NCI-H1930 (cell line): ENCODE measurements at places on chromosomes 6 and 20.

GRCh38 chr6:34381081-34381480 lies 11.4 kb downstream of the NUDT3 start:
- no peak for DNase-seq

- DNase-seq, result no peak
These were observed 806 bp downstream of the HLA-DOB start for GRCh38 chr6:32815996-32816395.

GRCh38 chr6:126539022-126539421 lies 199.1 kb downstream of the CENPW start:
- DNase-seq, result no peak

DNA sequence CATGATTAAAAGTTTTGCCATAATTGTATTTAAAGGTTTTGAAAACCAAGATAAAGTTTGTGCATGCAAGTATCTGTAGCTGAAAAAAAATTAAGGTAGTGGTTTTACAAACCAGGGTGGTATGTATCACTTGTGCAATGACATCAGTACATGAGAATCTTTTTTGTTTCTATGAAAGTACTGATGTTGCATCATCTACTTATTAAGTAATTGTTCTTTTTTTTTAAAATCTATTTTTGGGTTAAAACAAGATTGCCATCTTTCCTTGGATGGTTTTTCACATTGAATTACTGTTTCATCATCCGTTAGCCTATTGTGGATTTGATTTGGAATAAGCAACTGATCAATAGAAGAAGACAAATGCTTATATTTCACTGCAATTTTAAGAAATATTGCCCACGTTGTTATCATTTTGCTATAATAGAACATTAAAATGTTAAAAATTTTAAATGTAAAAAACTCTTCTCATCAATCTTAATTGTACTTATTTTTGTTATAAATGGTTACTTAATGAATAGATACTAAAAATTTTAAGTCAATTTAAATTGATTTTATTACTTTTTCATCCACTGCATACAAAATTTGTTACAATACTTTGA lies 39.8 kb upstream of the TAGAP start:
- DNase-seq, result no peak

- DNase-seq, result no peak
These were observed 180.1 kb upstream of the AKAP12 start for GRCh38 chr6:151059612-151060095.

DNA sequence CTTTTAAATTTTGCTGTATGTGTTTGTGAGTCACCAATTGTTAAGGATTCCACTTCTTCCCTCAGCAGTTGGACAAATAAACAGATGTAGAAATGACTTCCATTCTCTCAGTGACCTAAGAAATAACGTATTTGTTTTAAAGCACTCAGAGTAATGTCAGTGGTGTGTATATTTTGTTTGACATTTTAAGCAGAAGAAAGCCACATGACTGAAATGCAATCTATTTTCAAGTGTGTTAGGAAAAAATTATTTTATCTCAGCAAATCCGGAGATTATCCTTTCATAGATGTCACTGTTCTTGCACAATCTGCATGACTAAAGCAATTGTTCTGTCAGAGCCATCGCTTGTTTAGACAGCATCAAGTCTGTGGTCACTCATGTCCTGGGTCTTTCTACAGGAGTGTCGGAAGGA lies 77.1 kb downstream of the JAG1 start:
- DNase-seq, result no peak

DNA sequence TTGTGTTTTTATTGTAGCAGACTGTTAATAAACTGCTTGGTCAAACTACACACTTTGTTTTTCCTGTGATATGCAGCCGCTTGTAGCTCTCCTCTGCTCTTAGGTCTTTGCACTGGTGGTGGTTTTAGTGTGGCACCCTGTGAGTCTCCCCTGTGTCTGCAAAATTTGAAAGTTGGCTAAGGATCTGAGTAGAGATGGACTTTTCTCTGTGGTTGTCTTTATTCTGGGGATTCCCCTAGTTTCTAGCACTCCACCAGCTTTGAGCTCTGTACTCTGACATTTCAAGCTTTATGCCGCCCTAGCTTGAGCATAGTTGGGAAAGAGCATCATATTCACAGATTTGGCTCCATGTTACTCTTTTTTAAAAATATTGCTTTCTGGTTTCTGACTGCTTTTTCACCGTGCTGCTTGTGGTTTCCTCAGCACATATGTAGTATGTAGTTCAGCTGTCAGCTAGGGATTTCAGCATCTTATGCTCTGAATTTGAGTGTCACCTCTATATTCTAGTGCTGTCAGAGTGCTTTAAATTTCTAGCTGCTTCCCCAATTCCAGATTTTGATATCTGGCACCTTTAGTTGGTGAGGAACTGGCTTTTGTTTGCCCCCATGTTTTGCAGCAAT lies 25.4 kb downstream of the CDYL start:
- no peak for DNase-seq

GRCh38 chr6:7806711-7807110 lies 80.8 kb downstream of the BMP6 start:
- DNase-seq, result no peak

DNA sequence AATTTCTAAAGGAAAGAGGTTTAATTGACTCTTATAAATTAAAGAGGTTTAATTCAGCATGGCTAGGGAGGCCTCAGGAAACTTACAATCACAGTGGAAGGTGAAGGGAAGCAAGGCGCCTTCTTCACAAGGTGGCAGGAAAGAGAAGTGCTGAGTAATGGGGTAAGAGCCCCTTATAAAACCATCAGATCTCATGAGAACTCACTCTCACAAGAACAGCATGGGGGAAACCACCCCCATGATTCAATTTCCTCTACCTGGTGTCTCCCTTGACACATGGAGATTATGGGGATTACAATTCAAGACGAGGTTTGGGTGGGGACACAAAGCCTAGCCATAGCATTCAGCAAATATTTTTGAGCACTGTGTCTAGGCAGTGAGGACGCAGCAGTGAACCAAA lies 3.9 kb upstream of the IPCEF1 start:
- DNase-seq, result no peak

DNA sequence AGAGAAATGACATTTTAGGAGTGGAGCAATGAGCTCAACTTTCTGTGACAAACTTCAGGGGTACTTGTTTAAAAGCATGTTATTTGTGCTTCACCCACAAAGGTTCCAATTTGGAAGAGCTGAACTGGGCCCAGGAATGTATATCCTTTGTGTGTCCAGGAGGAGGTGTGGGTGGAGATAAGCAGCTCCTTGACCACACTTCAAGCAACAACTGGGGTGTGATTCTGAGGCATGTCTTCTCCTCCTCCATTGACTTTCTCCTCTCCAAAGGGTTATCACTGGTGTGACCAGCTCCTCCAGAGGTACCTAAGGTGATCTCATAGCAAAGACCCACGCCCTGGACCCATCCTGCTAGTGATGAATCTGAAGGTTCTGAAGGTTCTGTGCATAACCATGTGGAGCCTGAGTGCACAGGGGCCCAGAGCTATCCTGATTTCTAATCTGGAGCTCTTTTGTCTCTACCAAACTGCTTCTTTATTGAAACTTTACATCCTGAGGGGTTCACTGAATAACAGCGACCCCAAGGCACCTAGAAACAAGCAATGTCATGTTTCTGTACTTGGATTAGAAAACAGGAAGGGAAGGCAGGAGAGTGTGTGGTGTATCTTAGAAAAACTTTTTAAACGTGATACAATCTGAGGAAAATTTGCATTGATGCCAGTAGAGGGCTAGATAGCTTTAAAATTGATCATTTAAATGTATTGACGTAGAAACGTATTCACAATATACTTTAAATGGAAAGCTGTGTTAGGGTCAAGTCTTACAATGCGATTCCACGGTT lies 60.9 kb upstream of the CD93 start:
- DNase-seq, result no peak

DNA sequence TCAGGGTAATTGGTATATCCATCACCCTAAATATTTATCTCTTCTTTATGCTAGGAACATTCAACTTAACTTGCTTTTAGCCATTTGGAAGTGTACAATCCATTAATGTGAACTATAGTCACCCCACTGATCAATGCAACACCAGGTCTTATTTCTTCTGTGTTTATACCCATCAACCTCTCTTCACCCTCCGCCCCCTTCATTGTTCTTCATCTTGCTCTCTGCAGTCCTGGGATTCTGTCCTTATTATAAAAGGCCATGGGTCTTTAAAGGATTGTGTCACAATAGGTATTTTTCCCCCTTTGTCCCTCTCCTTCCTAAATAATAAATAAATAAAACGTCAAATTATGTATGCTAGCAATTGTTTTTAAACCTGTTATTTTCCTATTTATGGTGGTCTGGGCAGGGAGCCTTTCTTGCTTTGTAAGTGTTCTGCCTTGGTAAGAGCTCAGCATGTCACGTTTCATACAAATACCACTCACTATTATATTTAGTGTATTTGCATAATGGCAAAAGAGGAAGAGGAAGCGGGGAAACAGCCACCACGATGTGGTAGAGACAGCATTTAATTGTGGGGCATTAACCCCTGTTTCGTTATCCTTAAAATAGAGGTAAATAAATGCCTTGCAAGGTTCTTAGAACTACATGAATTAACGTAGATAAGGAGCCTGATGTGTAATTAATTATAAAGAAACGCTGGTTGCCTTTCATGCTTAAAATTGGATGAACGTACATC lies 1.9 kb downstream of the ABRACL start:
- DNase-seq, result no peak

DNA sequence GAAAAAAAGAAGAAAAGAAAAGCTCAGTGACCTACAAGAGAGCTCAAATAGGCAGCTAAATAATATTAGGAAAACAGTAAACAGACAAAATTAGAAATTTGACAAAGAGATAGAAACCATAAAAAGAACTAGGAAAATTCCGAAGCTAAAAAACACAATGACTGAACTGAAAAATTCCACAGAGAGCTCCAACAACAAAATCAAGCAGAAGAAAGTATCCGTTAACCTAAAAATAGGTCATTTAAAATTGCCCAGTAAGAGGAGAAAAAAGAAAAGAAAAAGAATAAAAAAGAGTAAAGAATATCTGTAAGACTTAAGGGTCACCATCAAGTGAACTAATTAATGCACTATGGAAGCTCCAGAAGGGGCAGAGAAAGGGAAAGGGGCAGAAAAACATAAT lies 6.6 kb upstream of the ECHDC1 start:
- no peak for DNase-seq

- DNase-seq, result peak; percentile 31
These were observed 130.4 kb downstream of the INSM1 start for GRCh38 chr20:20498076-20498861.

- no peak for DNase-seq
These were observed 22.9 kb downstream of the IRF4 start for GRCh38 chr6:414447-414846.

GRCh38 chr20:63808145-63808724 lies 22.8 kb downstream of the ZBTB46 start:
- no peak for DNase-seq

- no peak for DNase-seq
These were observed 265.5 kb upstream of the EXOC2 start for GRCh38 chr6:958488-958887.

- DNase-seq, result no peak
These were observed 84.4 kb downstream of the GMPR start for GRCh38 chr6:16322666-16323312.

DNA sequence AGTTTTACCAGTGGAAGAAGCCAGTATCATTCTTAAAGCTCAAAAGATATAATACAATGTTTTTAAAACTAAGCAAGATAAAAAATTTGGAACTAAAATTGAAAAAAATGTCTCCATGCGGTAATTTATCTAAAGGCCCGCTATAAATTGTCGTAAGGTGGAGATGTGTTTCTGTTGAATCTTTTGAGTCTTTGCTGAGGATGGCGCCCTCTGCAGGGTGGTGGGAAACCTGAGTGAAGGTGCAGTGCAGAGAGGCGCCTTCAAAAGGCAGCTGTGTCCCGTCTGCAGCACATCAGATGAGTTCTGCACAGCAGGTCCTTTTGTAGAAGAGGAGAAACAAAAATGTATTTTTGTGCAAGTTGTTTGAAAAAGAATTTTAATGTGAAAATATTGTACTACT lies 29.4 kb upstream of the KIF25 start:
- no peak for DNase-seq

DNA sequence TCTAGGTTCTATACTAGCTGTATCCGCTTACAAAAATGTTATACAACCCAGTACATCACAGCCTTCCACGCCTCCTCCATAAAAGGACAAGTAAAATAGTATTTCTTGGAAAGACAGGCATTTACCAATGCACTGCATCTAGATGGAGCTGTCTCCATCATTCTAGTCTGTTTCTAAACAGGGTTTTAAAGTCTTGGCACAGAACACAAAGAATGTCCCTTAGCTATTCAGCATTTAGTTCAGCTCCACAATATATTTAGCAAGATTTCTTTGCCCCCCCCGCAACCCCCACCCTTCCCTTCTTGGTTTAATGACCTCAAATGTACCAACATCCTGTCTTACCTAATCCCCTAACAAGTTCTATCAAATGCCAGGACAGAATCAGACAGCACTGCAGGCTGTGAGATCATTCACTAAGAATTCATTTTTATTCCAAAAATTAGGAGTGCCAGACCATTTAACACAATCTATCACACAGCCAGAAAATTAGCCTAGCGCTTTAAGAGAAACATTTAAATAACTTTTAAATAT lies 198.6 kb downstream of the BACH2 start:
- no peak for DNase-seq

DNA sequence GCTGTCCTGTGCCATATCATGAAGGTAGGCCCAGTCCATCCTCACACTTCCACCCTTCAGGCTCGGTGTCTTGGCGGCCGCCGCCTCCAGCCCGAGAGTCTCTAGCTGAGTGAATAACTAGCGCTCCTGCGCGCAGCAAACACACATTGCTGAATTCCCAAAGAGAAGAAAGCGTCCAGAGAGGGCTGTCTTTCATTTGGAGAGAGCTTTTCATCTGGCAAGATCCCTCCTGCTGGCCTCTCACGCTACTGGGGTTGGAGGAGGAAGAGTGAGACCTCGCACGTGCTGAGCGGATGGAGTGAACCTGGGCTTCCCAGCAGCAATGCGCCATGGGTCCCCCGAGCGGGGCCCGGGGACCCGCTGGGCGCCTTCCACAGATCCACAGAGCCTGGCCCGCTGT lies 73.2 kb downstream of the NCR2 start:
- no peak for DNase-seq

GRCh38 chr6:99905209-99906106 lies 88.6 kb downstream of the MCHR2 start:
- DNase-seq, result no peak
